Stimulated activated CD4-positive, alpha-beta T cell treated with anti-CD3 and anti-CD28 coated beads, Interleukin-1b, Interleukin-23, amount 100 ng/mL, for 48 hours (primary cell): ENCODE measurements at places on chromosomes 2 and 18.

DNA sequence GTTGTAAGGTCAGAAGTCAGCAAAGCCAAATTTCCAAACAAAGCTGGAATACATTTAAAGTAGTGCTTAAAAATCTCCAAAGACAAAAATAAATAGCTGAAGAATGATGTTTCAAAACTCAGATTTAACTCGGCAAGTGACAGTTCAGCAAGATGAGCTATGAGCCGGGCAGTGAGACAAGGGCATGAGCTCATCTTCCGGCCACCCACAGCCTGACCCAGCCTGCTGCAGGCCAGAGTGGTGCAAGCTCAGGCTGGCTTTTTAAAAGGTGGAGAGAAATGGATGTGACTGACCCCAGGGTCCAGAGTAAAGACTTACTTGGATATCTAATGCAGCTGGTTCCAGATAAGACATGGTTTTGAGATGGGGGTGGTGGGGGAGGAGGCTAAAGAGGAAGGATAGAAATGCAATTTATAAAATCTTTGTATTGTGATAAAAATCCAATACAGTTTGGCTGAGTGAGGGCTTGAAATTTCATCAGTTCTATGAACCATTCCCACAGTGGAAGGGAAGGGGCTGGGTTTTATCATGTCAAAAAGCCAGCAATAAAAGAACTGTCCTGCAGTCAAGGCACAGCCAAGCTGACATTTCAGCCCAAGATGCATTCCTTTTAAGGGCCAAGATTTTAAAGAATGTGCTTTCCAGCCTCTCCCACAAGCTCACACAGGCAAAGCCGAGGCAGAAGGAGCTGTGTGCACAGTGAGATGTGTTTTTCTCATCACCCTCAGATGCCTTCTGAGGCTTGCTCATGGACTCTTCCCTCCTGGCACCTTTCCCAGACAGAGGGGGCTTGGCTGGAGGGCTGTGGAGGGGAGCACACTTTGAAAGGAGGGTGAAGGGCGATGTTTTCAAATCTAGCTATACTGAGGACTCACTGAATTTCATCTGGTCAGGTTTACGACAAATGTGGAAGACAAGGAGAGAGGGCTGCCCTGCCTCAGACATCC is 97.9 kb upstream of the KLHL29 start:
- no peak for DNase-seq

GRCh38 chr2:10083692-10084211 is 3.5 kb upstream of the CYS1 start:
- DNase-seq: no peak

GRCh38 chr2:191999101-191999841 is 152.4 kb upstream of the CAVIN2 start:
- DNase-seq: no peak

- peak; percentile 62 for DNase-seq
Measured at GRCh38 chr18:2978661-2979106, 34.3 kb downstream of the LPIN2 start.

DNA sequence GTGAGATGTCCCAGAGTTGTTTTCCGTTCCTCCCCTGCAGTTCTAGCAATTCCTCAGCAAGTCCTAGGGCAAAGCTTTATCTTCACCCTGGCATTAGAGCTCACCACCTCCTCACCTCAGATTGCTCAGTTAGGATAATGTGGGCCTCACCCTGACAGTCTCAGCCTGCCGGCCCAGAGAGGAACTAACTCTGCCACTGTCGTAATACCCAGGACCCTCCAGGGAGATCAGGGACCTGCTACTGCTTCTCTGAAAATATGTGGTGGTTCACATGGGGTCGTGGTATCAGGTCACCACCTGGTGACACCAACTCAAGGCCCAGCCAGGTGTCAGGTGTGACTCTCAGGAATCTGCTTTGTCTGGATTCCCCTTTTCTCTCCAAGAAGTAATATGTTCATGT is 120.7 kb downstream of the FEZ2 start:
- DNase-seq: no peak

- peak; percentile 52 for DNase-seq
Measured at GRCh38 chr2:161992531-161992930, 81.5 kb downstream of the DPP4 start.

GRCh38 chr18:460791-461190 is 39.7 kb downstream of the COLEC12 start:
- no peak for DNase-seq

GRCh38 chr2:53994818-53995808 is 24.3 kb upstream of the PSME4 start:
- no peak for DNase-seq

GRCh38 chr2:122595065-122595464 is 839.6 kb downstream of the TSN start:
- DNase-seq: no peak

DNA sequence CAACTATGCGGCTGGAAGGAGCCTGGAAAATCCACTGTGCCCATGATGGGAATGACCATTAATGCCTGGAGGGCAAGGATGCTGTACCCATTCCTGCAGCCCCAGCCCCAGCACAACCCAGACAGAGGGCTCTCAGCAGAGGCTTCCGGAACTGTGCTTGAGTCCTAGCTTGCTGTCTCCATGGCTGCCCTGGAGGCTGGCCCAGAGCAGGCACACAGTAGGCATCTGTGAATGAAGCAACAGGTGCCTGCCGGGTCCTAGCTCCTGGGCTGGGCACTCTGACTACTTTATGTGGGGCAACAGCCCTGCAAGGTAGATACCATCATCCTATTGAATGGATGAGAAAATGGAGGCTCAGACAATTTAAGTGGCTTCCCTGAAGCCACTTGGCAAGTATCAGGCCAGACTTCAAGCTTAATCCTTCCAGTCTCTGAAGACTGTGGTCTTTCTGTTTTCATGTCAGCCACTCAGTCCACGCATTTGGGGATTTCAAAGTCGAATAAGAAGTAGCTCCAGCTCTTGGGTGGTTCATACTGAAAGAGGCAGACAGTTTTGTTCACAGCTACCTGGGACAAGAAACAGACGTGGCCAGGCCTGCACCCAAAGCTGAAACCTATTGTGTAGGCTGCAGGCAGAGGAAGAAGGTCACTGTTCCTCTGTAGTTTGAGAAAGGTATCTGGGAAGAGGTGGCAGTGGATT is 237.5 kb downstream of the ZBTB7C start:
- no peak for DNase-seq

GRCh38 chr2:209380293-209380692 is 43.6 kb upstream of the MAP2 start:
- DNase-seq: no peak

DNA sequence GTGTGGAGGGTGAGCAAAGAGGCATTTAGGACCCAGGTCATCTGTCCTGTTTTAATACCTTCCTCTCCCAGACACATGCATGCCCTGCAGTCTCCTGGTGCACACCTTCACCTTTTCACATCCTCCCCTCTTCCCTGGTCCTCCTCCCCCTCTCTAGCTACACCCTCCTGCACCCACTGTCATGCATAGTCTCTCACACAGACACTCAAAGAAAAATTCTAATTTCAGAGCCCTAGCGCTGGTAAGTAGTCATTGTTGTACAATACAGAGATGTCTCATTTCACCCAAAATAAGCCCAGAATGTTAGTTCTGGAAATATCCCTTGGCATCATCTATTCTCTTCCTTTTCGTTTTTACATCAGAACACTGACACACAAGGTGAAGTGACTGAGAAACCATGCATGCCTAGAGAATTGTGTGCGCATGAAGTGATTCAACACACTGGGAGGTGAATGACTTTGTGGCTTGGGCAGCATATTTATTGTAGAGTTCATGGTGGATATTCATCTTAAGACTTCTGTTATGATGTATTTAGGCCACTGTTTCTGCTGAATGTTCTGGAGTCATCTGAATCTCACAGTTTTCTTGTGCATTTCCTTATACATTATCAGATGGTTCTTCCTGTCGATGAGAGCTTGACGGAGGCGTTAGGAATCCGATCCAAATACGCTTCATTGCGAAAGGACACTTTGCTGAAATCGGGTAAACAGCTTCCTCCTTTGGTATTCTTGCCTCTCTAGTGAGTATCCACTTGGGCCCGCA is 69.9 kb downstream of the COA5 start:
- DNase-seq: peak; percentile 27

DNA sequence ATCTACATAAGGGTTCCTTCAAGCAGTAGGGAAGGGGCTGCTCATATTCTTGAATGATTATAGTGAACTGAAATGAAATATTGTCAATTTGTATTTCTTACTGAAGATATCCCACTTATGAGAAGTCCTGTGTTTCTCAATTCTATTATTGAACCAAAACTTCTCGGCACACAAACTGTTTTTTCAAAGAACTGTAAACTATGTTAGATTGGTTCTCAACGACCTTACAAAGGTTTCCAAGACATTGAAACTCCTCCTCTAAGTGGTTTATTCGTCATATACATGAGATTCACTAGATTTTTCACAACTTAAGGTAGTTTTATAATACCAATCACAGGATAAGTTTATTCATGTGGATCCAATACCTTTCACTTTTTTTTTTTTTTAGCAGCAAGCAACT is 1.4 kb downstream of the CCL20 start:
- no peak for DNase-seq
